ENCODE measurements at places on chromosomes 7 and 10.

GRCh38 chr10:43961523-43962345 lies 313.1 kb upstream of the ZNF32 start:
- H3K4me1 ChIP-seq, result peaks cover 5% of the 10 kb centered on the region
- no peaks in the 10 kb centered on the region for H3K36me3 ChIP-seq
- H3K27ac ChIP-seq, result no peak overlapping the region

DNA sequence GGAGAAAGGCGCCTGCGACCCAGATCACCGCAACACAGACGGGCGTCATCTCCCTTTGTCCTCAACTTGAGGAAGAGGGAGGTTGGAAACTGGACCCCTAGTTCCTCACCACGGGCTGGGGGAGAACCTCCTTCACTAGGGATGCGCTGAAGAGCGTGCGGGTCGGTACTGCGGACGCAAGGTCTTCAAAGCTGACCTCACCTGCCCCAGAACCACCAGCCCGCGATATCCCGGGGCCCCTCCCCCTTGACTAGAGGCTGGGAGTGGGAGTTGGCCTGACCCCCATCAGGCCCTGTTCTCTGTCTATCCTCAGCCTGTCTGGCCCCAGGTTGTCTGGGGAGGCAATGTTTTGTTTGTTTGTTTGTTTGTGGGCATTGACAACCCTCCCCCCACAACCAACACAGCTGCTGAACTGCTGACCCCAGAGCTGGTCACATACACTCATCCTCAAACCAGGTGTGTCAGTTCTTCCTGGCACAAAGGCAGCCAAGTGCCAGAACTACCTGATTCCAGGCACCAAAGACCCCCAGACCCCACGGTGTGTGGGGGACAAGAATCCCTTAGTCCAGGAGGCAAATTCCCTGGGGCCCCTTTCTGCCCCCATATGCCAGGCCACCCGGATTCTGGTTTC lies 2.9 kb downstream of the NPM3 start:
- no peak overlapping the region for H3K27ac ChIP-seq
- peaks cover 33% of the 10 kb centered on the region for H3K4me1 ChIP-seq
- H3K4me3 ChIP-seq, result peak overlapping the region; percentile 84
- peaks cover 13% of the 10 kb centered on the region for H3K27me3 ChIP-seq
- H3K36me3 ChIP-seq, result no peaks in the 10 kb centered on the region

DNA sequence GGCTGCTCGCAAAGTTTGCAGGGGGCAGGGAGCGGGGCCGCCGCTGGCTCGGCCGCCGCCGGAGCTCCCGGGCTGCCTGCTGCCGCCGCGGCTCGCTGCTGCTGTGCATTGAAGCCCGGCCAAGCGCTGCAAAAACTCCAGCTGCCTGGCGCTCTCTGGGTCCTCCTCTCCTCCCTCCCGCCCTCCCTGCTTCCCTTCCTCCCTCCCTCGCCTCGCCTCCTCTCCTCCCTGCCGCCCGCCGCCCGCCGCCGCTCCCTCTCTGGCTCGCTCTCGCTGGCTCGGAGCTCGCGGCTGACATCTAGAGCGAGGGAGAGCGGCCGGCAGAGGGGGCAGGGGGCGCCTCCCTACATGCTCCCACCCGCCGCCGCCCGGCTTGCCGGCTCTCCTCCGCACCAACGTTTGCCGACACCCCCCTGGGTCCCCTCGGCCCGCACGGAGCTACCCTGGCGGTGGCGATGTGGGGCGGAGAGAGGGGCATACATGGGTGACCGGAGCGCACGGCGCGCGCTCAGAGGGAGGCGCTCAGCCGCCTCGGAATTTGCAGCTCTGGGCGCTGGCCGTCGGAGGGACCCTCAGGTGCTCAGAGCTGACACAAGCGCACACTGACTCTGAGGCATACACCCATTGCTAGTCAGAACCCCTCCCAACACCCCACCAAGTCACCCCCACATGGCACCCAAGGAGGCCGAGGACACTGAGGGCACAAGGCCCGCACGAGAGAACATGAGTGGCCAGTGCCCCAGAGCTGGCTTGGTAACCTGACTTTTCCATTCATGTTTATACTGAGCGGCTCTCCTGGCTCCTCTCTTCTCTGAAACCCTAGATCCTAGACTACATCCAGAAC lies 1.2 kb upstream of the PLXNA4 start:
- H3K4me1 ChIP-seq, result peaks cover 34% of the 10 kb centered on the region
- H3K36me3 ChIP-seq, result no peaks in the 10 kb centered on the region
- peak overlapping the region; percentile 78 for H3K4me3 ChIP-seq
- no peak overlapping the region for H3K27ac ChIP-seq
- H3K27me3 ChIP-seq, result peaks cover 38% of the 10 kb centered on the region

GRCh38 chr7:134676743-134677142 lies 30.1 kb downstream of the BPGM start:
- H3K36me3 ChIP-seq, result peaks cover 27% of the 10 kb centered on the region
- no peak for DNase-seq
- peak overlapping the region; percentile 78 for H3K27ac ChIP-seq
- no peaks in the 10 kb centered on the region for H3K27me3 ChIP-seq
- H3K4me1 ChIP-seq, result peaks cover 38% of the 10 kb centered on the region

DNA sequence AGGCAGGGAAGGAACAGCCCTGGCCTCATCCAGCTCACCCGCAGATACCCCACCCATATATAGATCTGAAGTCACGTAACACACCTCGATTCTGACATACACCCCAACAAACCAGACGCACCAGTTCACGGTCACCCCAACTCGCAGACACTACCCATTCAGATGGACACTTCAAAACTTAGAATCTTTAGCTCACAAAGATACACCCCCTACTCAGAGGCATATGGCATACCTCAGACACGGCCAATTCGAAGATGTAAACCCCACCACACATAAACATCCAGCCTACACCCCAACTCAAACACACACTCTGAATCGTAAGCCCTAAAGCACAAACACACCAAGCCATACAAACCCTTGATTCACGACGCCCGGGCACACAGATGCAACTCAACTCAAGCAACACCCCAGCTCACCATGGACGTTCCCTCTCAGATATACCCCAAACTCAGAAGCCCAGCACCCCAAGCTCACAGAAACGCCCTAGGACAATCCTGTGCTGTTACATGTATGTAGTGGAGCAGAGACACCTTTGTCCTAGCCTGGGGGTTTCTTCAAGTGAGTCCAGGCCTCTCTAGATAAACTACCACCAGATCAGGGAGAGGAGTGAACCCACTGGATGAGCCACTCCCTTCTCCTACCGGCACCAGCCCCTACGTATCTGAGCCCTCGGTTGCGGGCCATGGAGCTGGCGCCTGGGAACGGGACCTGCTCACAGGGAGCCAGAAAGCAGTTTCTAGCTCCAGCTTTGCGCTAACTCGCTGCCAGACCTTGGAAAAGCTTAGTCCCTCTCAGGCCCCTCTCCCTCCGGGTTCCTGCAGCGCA lies 8.8 kb downstream of the PSD start:
- H3K4me1 ChIP-seq, result peaks cover 43% of the 10 kb centered on the region
- H3K27ac ChIP-seq, result peak overlapping the region; percentile 61
- H3K27me3 ChIP-seq, result no peaks in the 10 kb centered on the region
- H3K4me3 ChIP-seq, result peak overlapping the region; percentile 89
- no peaks in the 10 kb centered on the region for H3K36me3 ChIP-seq

- H3K27ac ChIP-seq, result no peak overlapping the region
- no peak overlapping the region for H3K4me3 ChIP-seq
- H3K4me1 ChIP-seq, result no peaks in the 10 kb centered on the region
- no peaks in the 10 kb centered on the region for H3K27me3 ChIP-seq
- no peaks in the 10 kb centered on the region for H3K36me3 ChIP-seq
Observed at GRCh38 chr7:82714883-82715282, 271.3 kb upstream of the CACNA2D1 start.

DNA sequence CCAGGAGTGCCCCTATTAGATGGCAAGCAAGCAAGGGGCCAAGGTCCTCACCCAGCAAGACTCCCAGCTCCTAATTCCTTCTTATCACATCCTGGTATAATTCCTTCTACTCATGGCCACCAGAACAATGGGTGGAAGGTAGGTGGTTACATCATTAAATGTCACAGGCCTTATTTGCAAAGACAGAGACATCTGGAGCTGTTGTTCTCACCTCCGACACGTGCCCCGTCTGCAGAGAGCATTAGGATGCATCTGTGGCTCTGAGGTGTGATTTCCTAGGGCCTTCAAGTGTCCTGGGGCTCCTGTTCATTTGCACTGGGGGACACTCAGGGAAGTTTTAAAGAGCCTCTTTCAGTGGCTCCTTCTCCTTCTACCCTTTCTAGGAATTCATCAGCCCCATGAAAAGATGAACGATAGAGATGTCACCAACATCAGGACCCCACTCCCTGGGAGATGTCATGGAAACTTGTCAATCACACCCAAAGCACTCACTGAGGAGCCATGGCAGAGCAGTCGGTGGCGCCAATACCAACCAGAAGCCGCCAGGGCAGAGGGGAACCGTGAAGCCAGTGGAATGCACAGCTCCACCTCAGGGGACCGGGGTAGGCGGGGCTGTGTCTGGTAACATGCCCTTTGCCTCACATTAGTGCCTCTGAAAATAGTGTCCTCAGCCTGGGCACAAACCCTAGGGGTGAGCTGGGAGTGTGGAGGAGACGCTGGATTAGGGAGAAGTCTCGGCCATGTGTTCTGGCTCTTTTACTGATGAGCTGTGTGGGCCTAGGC lies 2.9 kb upstream of the ATP6V0E2 start:
- DNase-seq, result no peak
- H3K36me3 ChIP-seq, result peaks cover 5% of the 10 kb centered on the region
- peak overlapping the region; percentile 93 for H3K4me3 ChIP-seq
- H3K4me1 ChIP-seq, result peaks cover 88% of the 10 kb centered on the region
- H3K27ac ChIP-seq, result peak overlapping the region; percentile 97

DNA sequence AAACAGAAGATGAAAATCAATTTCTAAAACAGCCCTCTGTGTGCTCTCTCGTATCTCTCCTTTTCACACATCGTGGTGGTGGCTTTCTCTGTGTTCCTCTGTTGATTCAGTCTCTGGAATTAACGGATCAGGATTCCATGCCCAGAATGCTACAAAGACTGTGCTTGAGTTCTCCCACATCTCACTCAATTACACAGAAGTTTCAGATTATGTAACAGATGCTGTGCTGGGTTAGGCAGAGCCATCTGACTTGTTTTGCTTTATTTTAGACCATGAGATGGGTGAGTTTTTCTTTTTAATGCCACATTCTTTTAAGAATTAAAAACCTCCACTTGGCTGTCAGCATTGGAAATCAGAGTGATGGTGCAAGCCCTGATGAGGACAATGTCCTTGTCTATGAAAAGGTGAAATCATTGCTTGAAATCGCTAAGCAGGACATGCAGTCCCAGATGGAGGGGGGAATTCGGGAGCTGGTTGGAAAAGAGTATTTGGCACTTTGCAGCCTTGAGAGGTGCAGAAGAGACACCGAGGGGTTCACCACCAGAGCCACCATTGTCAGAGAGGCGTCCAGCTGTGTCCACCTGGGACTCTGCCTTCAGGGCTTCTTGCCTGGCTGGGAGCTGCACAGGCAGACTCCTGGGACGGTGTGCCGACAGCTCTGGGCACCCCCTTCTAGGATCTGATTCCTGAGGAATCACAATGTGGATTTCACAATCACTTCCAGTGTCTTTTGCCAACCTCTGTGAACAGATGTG lies 80.4 kb downstream of the EGFR start:
- no peak overlapping the region for H3K27ac ChIP-seq
- no peak overlapping the region for H3K4me3 ChIP-seq
- H3K27me3 ChIP-seq, result peaks cover 45% of the 10 kb centered on the region

DNA sequence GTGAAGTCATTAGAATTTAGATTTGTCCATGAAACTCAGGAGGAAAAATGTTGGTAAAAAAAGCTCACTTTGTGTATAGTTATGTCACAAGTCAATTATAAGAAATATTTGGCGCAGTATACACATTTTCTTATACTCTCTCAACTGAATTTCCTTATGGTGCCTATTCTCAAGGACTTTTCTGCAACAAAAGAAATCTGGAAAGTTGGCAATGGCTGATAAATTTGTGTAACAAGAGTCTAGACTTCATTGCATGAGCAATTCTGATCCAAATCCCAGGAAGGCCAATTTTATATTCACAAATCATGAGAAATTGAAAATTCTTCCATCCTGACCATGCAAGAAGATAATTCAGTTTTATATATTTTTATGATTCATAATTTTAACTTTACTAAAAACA lies 35.7 kb downstream of the PPP1R3A start:
- no peaks in the 10 kb centered on the region for H3K27me3 ChIP-seq
- no peaks in the 10 kb centered on the region for H3K4me1 ChIP-seq
- no peak for DNase-seq
- H3K27ac ChIP-seq, result no peak overlapping the region

DNA sequence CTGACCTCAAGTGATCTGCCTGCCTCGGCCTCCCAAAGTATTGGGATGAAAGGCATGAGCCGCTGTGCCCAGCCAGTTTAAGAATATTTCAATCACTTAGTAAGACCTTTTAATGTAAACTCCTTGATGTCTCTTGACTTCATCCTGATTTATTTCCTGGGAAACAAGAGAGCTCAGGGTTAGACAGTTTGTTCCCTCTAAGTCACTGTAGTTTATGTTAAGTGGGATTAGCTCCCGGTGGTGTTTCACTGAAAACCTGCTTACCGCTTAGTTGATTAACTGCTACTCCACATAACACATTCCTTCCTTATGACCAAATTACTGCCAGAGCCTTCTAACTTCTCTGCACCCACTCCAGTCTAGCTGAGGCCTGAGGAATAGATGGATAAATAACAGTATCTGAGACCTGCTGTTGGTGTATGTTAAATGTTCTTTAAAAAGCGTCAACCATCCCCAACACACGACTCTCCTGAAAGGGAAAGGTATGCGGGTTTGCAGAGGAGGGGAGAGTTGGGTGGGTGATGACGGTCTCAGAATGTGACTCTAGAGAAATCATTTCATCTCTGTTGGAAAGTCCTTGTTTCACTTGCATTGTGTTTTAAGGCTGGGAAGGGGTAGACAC lies 48.7 kb downstream of the CREB3L2 start:
- DNase-seq, result no peak
- no peaks in the 10 kb centered on the region for H3K4me1 ChIP-seq
- no peaks in the 10 kb centered on the region for H3K27me3 ChIP-seq
- no peak overlapping the region for H3K27ac ChIP-seq
- H3K4me3 ChIP-seq, result no peak overlapping the region

DNA sequence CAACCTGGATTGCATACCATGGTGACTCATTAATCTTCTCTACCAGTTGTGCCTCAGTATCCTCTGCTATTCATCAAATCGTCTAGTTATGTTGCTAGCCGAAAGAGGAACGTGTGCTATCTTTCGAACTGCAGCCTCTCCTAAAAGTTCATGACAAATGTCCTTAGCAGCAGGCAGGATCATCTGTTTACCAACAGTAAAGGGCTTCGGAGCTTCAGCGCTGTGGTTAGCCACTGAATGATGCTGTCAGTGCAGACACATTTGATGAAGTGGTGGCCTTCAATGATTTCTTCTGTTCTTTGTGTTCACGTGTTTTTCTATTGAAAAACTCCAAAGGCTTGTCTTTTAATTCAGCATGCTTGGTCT lies 68.8 kb downstream of the CSTF2T start:
- H3K4me3 ChIP-seq, result no peak overlapping the region
- no peak for DNase-seq
- peaks cover 3% of the 10 kb centered on the region for H3K27me3 ChIP-seq
- no peaks in the 10 kb centered on the region for H3K36me3 ChIP-seq
